ENCODE measurements at places on chromosomes 1 and 21.

DNA sequence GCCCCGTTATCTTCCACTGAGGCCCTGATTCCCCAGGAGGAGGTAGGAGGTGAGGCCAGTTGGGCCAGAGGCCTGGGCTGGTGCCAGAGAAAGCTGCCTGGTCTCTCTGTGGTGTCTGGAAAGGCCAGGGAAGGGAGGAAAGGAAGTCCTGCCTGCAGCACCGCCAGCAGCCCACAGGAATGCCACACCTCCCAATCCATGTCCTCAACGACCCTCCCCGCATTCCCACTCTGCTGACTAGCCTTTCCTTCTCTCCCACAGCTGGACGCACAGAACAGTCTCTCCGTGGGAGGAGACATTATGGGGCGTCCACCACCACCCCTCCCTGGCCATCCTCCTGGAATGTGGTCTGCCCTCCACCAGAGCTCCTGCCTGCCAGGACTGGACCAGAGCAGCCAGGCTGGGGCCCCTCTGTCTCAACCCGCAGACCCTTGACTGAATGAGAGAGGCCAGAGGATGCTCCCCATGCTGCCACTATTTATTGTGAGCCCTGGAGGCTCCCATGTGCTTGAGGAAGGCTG lies 18.0 kb downstream of the CSF1 start:
- no peak for DNase-seq

DNA sequence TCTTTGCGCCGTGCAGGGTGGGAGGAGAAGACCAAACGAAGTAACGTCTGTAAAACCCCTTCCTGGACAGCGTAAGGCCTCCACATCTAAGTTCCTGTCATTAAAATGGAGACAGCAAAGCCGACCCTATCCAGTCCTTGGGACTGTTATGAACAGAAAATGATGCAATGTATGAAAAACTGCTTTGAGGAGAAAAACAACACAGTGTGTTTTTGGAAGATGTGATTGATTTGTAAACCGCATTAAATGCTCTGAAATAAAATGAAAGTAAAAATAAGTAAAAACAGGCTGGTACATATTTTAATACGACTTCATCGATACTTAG lies 827 bp upstream of the URB1 start:
- DNase-seq: no peak

GRCh38 chr1:11054666-11055065 lies 5.2 kb downstream of the SRM start:
- no peak for DNase-seq

DNA sequence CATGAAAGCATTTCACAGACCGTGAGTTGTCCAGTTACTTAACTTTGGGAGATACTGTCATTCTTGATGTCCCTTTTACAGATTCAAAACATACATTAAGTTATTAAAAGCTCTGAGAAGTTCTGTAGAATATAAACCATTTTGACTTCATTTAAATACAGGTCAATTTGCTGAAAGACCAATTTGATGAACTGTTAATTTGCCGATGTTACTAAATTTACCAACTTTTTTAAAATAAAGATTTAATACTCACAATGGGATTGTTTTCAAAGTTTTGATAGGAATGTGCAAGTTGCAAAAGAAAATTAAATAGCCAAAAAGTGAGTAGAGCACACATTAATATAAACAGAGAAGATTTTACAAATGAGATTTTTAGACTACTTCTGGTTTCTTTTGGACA lies 666.1 kb downstream of the SMYD3 start:
- DNase-seq: no peak

DNA sequence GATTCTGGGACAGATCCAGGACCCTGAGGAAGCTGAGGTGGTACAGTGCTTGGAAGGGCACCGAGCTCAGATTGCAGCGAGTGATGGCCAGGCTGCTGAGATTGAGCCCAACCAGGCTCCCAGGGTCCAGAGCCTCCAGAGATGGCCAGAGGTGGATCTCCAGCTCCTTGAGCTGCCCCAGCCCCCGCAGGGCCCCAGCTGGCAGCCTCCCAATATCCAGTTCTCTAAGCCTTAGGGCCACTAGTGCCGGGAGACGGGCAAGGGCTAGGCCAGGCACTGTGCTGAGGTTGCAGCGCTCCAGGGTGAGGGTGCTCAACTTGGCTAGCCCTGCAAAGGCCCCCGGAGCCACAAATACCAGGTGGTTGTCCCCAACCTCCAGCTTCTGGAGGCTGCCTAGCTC lies 3.4 kb downstream of the LINGO4 start:
- no peak for DNase-seq

- no peak for DNase-seq
Measured at GRCh38 chr1:225748529-225748928, 29.1 kb upstream of the SRP9 start.

DNA sequence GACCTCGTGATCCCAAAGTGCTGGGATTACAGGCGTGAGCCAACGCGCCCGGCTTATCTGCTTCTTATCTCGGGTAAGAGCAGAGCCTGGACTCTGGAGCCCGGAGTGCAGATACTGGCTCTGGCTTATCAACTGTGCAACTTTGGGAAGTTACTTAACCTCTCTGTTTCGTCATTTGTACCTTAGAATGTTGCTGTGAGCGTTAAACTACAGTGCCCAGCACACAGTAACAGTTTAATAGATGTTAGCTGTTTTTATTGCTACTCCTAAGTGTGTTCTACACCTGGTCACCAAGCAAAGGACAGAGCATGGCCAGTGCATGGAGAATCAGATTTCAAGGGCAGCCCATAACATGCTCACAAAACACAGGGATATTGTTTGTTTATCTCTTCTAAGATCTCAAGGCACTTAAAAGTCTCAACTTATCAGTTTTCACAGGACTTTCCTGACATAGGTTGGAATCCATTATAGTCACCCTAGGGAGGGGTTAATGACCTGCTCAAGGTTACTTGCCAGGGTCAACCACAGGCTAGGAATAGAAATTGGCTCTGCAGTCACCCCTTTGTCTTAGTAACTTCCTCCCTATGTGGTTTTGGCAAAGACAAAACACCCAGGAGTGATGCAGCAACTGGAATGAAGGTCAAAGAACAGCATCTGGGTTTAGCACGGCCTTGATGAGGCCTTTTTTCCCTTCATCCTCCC lies 22.5 kb upstream of the SRP9 start:
- DNase-seq: peak; percentile 16

- DNase-seq: no peak
Measured at GRCh38 chr1:207021876-207022596, 10.5 kb downstream of the C1orf116 start.

GRCh38 chr1:10368194-10368593 lies 30.7 kb upstream of the PGD start:
- DNase-seq: no peak

- peak; percentile 13 for DNase-seq
Measured at GRCh38 chr1:81799939-81800694, 617 bp upstream of the ADGRL2 start.

DNA sequence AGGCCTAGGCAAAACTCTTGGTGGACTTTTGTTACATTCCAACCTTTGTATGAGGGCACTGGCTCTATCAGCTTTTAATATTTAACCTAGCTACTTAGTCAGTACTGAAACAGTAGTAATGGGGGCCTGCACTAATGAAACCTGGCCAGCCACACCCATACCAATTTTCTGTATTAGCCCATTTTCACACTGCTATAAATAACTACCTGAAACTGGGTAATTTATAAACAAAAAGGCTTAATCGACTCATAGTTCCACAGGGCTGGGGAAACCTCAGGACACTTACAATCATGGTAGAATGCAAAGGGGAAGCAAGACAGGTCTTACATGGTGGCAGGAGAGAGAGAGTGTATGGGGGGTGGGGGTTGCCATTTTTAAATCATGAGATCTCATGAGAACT lies 245.7 kb upstream of the RGS18 start:
- DNase-seq: no peak

DNA sequence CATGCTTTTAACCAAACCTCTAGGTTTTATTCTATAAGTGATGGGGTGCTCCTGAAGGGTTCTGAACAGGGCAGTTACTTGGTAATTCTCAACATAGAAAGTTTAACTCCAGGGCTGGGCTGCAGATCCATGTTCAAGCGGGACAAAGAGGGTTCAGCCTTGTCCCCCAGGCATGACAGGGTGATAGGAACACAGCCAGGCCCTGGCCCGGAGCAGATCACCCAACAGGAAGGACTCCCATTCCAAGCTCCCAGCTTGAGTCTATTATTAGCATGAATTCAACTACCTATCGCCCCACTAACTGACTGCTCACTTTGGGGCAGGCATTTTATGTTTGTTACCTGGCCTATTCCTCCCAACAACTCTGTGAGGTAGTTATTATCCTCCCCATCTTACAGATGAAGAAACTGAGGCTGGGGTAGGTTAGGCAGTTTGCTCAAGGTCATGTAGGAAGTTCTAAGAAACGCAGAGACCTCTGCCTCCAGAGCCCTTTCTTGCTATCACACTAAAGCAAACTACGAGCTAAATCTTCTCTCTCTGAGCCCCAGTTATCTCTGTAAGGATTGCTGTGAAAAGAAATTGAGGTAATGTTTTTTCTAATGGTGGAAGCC lies 14.5 kb downstream of the ASAP3 start:
- DNase-seq: no peak

GRCh38 chr1:206544562-206545257 lies 37.4 kb downstream of the RASSF5 start:
- peak; percentile 40 for DNase-seq

- no peak for DNase-seq
Measured at GRCh38 chr1:228342627-228343190, 63.9 kb downstream of the TRIM11 start.

- no peak for DNase-seq
Measured at GRCh38 chr1:204145033-204145504, 6.8 kb downstream of the ETNK2 start.

- no peak for DNase-seq
Measured at GRCh38 chr1:109814993-109815786, 51.5 kb upstream of the EPS8L3 start.

GRCh38 chr21:38798481-38798882 lies 7.2 kb upstream of the ETS2 start:
- peak; percentile 20 for DNase-seq

GRCh38 chr1:223052931-223053330 lies 90.1 kb downstream of the TLR5 start:
- no peak for DNase-seq

DNA sequence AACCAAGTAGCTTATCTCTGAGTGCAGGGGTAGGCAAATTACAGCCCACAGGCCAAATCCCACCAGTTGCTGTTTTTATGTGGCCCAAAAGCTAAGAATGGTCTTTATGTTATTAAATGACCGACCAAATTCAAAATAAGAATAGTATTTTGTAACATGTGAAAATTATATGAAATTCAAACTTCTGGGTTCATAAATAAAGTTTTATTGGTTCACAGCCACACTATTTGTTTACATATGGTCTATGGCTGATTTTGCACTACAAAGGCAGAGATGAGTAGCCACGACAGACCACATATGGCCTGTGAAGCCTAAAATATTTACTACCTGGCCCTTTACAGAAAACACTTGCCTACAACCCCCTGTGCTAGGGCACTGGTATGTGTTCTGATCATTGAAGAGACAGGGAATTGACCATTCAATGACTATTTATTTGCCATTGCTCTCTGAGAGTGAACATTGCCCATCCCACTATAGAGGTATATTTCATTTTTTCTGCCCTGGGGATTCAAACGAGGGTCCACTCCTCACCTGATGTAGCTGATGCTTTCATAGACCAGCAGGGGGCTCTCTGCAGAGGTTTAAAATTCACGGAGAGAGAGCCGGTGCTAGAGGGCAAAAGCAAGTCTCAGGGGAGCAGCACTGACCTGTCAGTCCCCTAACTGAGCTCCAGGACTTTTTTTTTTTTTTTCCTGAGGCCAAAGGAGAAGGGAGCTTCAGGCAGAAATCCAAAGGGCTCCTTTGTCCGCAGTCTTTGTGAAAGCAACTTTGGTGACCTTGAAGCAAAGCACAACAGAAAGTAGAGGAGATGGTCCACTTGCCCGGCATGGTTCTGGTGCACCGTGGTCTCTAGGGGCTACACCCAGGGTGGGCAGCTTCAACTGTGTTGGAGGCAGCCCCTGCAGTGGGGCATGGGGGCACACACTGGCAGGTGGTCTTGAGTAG lies 7.3 kb upstream of the GNL2 start:
- peak; percentile 36 for DNase-seq

GRCh38 chr21:42061986-42062235 lies 9.2 kb upstream of the UMODL1 start:
- DNase-seq: no peak

DNA sequence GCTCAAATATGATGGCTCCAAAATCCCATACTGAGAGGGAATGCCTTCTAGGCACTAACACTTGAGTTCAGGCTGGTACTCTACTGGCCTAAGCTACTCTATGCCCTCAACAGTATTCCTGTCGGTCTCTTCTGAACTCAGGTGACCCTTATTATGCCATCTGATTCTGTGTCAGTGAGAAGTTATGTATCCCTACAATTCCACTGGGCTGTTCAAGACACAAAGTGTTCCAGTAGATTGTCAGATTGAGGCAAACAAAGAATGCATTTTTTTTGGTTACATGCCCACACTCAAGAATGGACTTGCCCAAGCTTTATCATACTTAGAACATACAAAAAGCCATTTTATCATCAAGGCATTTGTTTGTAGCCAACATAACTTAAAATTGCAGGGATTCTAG lies 553.8 kb upstream of the PRMT6 start:
- DNase-seq: no peak

DNA sequence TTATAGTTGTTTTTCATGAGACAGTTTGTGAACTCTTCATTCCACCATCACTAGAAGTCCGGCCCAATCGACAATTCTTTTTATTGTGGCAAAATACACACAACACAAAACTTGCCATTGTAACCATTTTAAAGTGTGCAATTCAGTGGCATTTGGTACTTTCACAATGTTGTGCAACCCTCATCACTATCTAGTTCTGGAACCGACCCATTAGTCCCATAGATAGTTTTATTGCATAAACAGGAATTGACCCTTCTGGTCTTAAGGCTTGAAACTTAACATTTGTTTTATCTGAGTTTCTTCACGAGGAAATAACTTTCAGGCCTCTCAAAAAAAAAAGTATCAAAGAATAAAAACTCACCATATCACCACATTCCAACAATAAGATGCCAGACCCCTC lies 8.8 kb upstream of the PPIE start:
- no peak for DNase-seq

GRCh38 chr1:43536196-43536863 lies 5.6 kb downstream of the PTPRF start:
- no peak for DNase-seq

All from DMS153 (cell line).